Stimulated activated naive CD4-positive, alpha-beta T cell treated with Interleukin-2 at 50 U/mL for 16 hours (primary cell): ENCODE measurements at places on chromosomes 6 and 20.

DNA sequence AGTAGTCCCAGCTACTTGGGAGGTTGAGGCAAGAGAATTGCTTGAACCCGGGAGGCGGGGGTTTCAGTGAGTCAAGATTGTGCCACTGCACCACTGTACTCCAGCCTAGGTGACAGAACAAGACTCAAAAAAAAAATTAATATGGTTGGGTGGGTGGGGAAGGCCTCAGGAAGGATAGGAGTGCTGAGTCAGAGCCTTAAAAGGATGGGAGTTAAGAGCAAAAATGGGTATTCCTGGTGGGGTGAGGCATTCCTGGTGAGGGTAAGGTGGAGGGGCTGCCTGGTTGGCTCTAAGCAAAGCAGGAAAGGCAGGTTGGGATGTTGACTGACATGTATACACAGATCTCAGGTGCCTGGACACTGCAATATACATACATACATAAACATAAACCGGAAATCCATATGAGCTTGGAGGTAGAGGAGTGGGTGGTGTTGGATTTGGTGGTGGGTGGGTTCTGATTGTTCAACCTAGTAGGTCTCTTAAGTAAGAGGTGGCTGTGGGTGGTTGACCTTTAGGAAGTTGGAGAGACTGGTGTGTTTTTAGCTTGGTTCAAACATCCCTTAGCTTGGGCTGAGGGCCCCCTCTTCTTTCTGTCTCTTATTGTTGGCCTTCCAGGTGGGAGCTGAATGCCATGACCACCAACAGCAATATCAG is 1.2 kb upstream of the RRP36 start:
- no peak for DNase-seq

DNA sequence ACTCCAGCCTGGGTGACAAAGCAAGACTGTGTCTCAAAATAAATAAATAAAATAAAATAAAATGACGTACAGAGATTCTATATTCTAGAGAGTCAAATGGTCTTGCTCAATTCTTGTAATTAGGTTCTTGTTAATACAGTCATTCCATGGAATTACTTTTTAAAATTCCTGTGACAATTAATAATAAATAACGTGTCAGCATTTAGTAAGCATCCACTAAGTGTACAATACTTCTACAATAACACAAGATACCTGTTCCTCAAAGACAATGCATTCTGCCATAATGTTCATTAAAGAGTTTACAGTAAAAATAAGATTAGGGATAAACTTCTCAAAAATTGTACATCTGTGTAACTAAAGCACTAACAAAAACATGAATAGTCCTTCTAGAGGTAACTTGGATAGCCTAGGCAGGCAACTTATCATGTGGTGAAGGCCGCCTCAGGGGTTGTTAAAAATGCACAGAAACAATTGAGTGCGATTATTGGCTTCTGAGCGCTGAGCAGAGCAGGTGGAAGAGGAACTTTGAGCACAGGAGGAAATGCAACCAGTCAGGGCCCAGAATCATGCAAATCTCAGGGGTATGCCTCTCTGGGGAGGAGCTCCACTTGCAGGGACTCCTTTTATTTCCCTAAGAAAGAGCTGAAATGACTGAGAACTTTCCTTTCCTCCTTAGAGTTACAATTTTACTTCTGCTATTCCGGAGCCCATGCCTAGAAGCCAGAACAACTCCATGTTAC is 37.1 kb downstream of the QRSL1 start:
- no peak for DNase-seq

DNA sequence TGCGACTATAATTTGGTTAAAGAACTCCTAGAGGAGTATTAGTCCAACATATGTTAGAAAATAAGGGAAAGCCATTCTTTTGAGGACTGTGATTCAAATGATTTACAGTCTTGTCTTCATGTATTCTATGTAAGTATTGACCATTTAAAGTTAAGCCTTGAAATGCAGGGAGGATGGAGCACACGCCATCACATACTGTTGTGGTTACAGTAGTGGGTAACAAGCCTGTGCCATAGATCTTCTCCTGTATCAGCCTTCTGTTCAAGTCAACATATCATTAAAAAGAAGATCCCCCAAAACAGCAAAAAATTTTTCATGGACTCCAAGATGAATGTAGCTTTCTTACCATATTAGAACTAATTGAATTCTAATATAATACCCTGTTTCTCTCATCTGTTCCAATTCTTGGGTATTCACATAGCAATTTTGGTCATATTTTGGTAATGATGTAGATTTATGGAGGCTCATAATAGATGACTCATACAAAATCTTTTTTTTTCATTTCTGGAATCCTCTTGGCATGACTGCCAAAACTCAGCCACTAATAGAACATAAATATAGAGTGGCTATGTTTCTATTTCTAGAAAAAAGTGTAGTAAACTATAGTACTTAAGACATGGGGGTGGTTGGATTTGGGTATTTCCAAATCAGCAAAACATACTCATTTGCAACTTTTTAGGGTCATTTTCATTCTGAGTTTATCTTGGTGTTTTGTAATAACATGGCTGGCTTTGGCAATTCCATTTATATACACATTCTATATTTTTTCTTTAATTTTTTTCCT is 413.5 kb downstream of the BCKDHB start:
- DNase-seq, result no peak

DNA sequence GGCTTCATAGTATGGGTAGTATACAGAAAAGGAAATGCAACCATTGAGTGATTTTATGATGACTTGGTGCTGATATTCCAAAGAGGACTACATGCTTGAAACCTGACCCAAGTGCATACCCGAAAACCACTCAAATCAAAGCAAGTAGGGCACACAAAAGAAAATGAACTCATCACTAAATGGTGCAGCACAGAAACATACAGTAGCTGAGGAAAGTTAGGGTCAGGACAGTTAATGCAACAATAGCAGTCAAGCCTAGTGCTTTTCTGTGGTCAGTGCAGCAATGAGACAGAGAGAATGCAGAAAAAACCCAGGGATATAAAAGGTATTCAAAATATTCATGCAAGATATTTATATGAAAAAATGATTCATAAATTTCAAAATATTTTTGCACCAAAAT is 711.1 kb downstream of the EPHA7 start:
- no peak for DNase-seq

DNA sequence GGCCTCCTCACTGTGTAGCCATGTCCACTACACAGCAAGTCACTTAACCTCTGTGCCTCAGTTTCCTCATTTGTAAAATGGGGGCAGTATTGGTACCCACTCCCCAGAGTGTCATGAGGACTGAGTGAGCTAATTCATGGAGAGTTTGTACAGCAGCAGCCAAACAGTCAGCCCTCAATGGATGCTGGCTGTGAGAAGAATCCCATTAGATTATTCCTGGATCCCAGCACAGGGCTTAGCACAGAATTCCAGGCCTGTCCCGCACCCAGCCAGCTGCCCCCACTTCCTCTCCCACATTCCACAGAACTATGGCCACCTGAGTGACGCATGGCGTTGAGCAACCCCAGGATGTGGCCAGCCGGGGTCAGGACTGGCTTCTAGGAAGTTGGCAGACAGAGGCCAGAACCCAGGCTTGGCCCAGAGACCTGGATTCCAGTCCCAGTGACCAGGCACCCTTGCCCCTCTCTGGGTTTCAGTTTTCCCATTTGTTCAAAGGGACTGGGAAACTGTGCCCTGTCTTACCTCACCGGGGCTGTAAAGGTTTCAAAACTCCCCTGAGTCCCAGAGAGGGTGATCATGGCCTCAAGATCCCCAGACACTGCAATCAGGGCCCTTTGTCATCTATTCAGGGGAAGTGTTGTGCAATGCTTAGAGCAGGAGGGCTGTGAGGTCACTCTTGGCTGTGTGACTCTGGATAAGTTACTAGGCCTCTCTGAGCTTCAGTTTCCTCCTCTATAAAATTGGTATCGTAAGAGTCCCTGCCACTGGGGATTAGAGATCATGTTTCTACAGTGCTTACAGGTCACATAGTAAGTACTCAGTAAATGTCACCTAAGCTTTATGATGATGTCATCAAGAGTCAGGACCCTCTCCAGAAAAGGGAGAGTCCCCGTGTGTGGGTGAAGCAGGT is 3.0 kb upstream of the TGM2 start:
- DNase-seq, result no peak

- no peak for DNase-seq
These were observed 39.5 kb downstream of the MYH7B start for GRCh38 chr20:34995192-34995591.

DNA sequence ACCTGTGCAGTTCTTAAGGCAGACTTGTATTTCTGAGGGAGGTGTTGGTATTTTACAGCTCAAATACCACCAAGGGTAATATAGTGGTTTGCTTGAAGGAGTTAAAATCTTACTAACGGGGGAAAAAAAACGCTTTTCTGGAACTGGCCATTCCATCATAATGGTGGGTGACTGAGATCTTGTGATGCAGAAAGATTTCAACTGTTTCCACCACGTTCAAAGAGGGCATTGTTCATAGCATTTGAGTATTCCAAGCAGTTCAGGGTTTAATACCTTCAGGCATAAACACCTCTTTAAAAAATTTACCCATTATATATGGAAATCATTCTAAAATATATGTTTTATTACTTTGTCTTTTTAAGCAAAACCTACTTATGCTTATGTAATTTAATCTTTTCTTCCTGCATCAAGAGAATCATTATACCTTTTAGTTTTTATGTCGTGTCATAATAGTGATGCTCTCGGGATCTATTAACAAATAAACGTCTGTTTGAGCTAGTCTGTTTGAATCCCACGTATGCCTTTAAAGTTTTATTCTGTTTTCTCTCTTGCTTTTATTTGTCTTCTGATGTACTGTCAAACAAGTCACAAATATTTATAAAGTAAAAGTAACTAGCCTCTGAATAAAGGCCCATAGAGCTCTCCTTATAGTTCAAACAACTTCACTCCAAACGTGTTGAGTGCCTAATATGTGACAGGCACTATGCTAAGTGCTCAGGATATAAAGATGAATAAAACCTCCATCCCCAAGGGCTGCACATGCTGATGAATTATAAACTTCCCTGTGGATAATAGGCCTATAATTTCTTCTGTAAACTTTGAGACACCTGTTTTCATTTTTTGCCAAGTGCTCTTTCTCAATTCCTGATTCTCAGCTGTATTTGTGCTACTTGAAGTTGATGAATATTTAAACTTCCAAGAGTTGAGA is 298.8 kb upstream of the FERMT1 start:
- no peak for DNase-seq

DNA sequence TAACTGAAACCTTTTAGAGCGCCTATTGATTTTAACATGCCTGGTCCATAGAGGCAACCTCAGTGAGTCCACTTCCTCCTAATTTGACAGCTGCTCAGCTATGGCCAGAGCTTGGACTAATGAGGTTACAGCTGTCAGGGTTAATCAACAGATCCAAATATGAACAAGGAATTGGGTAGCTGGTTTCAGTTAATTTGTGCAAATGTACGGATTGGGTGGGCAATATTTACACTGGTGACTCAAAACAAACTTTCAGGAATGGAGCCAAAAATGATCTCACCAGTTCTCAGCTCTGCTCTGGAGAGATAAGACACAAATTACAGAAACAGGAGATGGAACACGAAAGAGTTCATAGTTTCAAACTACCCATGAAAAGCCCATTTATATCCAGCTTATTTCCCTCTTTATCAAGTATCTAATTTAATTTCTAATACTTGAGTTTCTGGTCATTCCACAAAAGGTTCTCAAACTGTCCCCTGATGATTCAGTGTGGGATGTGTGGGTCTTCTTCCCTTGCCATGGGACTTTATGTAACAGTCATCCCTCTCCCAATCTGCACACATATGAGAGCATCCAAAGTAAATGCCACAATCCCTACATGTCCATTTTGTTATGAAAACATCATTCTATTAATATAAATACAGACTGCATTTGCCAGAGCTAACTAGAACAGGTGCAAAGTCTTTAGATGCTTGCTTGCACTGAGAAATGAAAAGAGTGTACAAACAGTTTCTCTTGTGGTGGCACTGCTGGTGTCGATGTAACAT is 149.9 kb downstream of the RPS12 start:
- no peak for DNase-seq

- no peak for DNase-seq
These were observed 39.7 kb downstream of the ANKEF1 start for GRCh38 chr20:10074513-10074912.

DNA sequence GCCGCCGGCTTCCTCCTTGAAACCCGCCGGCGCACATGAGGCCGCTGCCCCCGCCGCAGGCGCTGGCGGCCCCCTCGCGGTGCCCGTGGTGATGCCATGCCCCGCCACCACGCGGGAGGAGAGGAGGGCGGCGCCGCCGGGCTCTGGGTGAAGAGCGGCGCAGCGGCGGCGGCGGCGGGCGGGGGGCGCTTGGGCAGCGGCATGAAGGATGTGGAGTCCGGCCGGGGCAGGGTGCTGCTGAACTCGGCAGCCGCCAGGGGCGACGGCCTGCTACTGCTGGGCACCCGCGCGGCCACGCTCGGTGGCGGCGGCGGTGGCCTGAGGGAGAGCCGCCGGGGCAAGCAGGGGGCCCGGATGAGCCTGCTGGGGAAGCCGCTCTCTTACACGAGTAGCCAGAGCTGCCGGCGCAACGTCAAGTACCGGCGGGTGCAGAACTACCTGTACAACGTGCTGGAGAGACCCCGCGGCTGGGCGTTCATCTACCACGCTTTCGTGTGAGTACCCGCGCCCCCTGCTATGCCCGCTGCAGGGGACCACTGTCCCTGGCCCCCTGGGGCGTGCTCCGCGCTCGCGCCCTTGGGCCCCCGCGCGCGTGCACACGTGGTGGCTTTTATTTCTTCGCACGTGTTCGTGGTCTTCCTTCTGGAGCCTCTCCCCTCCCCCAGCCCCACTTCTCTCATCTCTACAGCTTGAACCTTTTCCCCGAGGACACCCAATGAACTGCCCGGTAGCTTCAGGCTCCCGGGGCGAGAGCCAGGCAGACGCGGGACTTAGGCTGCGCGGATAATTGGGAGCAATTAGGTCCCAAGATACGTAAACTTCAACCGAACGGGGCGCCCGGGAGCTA is 453 bp downstream of the KCNQ5 start:
- DNase-seq, result peak; percentile 53

DNA sequence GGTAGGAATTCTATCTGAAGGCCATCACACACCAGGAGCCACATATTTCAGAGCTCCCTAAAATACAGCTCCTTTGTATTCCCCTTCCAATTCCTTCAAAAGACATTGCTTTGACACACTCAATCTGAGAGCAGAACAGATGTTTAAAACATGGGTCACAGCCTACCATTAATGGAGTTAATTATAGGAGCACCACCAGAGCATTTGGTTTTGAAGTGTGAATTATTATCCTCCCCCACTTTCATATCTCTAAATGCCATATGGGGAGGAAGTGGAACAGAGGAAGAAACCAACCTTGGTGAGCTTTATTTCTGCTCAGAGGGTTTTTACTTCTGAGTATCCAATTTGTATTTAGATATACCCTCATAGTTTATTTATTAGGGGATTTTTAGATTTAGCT is 50.7 kb upstream of the TNFRSF21 start:
- no peak for DNase-seq

- DNase-seq, result no peak
These were observed 128.9 kb downstream of the CLIC5 start for GRCh38 chr6:45886776-45887175.

GRCh38 chr20:50762045-50762422 is 30.7 kb downstream of the PARD6B start:
- DNase-seq, result no peak

DNA sequence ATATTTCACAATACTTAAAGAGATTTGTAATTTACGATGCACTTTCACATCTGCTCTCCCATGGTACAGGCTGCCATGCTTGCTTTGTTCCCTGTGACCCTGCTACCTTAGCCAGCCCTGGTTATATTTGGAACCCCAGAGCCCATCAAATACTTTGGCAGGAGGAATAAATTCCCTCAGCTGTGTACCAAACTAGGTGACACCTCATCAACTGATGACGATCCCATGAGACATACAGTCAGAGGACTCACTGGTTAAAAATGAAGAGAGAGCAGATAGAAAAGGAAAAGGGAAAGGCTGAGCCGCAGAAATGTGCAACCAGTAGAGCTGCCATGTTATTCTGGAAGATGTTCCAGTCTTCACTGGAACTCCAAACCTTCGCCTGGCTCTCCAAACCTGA is 120.0 kb downstream of the SIM1 start:
- no peak for DNase-seq
